ENCODE measurements at places on chromosomes 5 and 9.

DNA sequence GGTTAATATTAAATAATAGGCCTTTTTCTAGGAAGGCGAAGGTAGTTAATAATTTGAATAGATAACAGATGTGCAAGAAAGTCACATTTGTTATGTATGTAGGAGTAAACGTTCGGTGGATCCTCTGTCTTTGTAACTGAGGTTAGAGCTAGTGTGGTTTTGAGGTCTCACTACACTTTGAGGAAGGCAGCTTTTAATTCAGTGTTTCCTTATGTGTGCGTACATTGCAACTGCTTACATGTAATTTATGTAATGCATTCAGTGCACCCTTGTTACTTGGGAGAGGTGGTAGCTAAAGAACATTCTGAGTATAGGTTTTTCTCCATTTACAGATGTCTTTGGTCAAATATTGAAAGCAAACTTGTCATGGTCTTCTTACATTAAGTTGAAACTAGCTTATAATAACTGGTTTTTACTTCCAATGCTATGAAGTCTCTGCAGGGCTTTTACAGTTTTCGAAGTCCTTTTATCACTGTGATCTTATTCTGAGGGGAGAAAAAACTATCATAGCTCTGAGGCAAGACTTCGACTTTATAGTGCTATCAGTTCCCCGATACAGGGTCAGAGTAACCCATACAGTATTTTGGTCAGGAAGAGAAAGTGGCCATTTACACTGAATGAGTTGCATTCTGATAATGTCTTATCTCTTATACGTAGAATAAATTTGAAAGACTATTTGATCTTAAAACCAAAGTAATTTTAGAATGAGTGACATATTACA, 45.7 kb downstream of the TGFBR1 start:
- DNase-seq, result no peak

DNA sequence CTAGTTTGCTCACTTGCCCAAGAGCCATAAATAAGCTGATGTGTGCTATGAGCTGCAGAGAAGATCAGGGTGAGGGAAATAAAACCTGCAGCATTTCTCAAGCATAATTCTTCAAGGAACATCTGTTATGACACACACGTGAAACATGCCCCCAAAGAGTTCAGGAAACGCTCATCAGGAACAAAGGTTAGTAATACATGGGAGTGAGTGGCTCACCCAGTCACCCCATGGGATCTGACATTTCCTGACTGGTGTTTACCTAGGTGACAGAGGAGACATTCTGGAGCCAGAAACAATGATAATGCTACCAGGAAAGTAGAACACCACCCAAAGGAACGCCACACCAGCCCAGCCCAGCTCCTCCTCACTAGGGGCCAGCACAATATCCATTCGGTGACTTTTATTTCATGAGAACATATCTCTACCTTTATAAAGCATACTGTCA, 66.0 kb downstream of the FRMD3 start:
- DNase-seq, result no peak

- DNase-seq, result peak; percentile 26
These were observed 1.3 kb upstream of the IQGAP2 start for GRCh38 chr5:76401801-76402250.

- no peak for DNase-seq
These were observed 2.9 kb upstream of the ARSI start for GRCh38 chr5:150305557-150305956.

GRCh38 chr5:34410411-34411139, 245.6 kb upstream of the RAI14 start:
- no peak for DNase-seq

GRCh38 chr5:153551537-153552079, 61.1 kb downstream of the GRIA1 start:
- DNase-seq, result no peak

DNA sequence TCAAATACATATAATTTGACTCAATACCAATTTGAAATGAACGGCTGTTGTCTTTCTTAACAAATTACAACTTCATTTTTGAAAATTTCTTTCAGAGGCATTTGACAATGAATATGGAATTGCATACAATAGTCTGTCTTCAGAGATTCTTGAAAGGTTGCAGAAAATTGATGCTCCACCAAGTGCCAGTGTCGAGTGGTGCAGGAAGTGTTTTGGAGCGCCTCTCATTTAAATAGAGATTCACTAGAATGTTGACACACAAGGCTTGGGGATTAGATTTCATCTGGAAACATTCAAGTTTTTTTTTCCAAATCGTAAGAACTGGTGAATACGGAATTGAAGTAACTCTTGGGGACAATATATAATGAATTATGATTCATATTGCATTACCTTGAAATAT, 8.1 kb downstream of the RPS6 start:
- DNase-seq, result no peak

- no peak for DNase-seq
These were observed 32.7 kb upstream of the ENHO start for GRCh38 chr9:34555500-34555899.

DNA sequence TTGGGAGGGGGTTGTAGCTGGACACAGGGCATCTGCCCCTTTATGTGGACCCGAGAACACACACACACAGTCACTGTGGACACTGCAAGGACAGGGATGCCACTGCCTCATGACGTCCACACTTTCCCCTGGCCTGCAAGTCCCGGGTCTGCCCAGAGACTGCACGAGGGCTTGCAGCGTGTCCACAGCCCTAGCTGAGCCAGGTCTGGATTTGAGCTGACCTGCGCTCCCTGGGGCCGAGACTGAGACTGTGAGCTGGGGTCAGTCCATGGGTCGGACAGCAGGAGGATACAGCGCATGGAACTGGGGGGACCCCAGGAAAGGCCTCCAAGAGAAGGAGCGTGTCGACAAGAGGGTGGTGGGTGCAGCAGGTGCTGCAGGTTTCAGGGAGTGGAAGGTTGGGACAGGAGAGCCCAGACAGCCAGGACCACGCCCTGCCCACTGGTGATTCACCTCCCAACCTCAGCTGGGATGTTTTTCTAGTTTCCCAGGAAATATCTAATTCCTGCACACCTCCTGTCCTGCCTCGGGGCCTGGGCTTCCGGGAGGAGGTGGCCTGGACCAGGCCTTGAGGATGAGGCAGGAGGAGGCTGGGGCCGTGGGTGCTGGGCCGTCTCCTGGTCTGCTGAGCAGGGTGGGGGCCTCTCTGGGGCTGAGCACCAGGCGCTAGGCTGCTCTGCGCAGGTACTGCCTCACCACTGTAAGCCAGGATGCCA, 806 bp upstream of the RNF224 start:
- no peak for DNase-seq

DNA sequence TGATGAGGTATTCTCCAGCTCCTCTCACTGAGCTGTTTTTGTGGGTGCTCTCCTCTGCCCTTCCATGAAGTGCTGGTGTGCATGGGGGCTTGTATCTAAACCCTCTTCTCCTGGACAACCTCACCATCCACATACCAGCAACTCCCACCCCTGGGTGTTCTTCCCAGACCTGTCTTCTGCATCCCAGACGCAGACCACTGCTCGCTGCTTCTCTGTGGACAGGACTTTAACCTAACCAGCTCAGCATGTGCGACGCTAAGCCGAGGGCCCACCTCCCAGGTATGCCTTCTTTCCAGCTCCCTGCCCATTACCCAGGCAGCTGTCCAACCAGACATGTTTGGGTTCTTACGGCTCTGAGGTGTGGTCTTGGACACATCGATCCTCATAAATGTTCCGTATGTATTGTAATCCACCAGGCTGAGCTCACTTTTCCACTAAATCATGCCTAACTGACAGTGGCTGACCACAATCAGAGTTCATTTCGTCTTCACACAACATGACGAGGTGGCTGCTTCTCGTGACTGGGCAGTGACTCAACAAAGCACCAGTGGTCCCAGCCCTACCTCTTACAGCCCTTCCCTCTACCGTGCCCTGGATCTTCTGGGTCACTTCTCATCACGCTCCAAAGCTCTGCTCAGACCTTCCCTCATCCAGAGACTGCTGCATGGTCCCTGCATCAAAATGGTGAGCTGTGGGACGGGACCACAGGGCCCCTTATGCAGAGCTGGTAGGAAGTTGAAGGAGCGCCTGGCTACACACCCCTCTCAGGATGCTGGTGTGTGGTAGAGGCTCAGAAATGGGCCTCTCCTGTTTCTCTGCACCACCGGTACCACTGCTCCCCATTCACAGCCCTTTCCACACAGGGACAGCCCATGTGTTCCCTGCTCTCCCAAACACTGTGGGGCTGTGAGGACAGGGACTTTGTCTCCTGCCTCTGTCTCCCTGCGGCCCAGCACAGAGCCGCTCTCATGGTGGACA, 9.6 kb upstream of the PTGES2 start:
- no peak for DNase-seq

DNA sequence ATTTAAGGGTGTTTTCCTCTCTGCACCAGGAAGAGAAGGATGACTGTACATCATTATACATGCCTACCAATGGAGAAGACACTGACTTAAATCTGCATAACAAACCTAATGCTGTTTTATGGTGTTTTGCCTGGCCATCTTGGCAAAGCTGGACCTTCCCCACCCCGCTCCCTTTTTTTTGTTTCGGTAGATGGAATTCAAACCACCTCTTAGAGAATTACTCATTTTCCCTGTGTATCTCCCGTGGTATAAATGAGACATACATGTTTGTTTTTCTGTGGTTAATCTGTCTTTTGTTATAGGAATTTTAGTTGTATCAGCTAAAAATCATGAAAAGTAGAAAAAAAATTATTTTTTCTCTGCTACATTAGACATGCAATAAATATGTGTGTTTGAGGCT, 28.8 kb downstream of the IL12B start:
- no peak for DNase-seq

GRCh38 chr9:134318481-134318891, 7.8 kb upstream of the RXRA start:
- DNase-seq, result no peak

- peak; percentile 36 for DNase-seq
These were observed 3.6 kb upstream of the B4GALT1 start for GRCh38 chr9:33170464-33171415.

GRCh38 chr5:52875827-52876226, 88.1 kb downstream of the ITGA1 start:
- no peak for DNase-seq

DNA sequence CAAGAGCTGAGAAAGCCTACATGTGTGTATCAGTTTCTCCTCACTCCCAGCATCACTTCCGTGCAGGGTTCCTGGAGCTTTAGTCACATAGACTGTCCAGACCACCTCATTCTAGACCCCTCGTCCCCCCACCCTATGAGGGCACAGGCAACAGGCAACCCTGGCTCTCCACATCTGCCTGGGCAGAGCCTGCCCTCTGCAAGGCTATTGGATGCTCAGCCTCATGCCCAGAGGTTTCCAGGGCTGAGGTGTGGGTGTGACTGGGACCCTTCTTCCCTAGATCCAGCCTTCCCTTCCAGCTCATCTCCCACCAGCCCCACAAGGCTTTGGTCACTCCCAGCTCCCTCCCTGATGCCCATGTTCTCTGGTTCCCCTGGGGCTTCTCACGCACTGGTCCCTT, 161.4 kb downstream of the PAX5 start:
- DNase-seq, result no peak

GRCh38 chr5:67160985-67161384, 35.6 kb downstream of the CD180 start:
- DNase-seq, result peak; percentile 17

GRCh38 chr5:75042522-75042921, 9.8 kb downstream of the GCNT4 start:
- no peak for DNase-seq

DNA sequence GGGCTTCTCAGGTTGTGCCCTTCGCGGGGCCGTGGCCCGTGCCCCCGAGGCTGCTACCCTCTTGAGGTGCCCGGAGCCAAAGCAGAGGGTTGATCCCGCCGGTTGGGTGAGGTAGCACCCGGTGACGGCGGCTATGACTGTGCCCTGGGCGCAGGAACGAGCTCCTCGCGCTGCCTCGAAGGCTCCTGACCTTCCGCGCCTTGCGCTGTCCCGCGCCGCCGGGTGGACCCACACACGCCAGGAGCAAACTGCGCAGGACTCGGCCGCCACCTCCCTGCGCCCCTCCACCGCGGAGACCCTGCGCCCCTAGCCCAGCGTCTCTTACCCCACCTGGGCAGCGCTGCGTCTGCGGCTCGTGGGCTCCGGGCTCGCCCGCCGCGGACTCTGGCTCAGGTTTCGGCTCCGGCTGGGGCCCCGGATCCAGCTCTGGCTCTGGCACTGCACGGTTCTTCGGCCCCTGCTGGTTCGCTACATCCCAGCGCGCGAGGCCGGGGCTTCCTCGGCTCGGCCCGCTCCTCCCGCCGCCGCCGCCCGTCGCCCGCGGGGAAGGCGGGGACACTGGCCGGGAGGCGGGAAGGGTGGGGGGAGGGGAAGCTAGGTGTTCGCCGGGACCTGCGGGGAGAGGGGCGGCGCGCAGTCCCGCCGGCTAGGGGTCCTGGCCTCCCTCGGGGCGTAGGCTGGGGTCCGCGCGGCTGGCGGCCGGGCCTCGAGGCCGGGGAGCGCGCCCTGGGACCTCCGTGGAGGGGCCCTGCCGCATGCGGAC, 5.4 kb upstream of the PITX1 start:
- DNase-seq, result no peak

- DNase-seq, result no peak
These were observed 180.1 kb downstream of the CACNA1B start for GRCh38 chr9:138057726-138058125.

- DNase-seq, result no peak
These were observed 41.9 kb upstream of the SAP30L start for GRCh38 chr5:154403776-154404387.

DNA sequence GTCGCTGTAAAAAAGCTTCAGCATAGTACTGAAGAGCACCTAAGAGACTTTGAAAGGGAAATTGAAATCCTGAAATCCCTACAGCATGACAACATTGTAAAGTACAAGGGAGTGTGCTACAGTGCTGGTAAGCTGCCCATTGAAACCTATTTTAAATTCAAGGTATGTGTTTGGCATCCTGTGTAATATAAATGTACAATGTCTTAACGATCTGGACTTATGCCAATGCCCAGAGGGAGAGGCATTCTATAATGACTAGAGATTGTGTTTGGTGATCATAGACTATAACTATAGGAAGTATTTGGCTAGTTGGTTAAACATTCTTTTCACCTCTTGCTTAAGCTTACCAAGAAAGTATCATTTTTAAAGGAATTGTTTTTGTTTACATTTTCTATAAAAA, 95.7 kb downstream of the INSL6 start:
- no peak for DNase-seq

- no peak for DNase-seq
These were observed 71.9 kb downstream of the ITGA1 start for GRCh38 chr5:52859628-52860027.

DNA sequence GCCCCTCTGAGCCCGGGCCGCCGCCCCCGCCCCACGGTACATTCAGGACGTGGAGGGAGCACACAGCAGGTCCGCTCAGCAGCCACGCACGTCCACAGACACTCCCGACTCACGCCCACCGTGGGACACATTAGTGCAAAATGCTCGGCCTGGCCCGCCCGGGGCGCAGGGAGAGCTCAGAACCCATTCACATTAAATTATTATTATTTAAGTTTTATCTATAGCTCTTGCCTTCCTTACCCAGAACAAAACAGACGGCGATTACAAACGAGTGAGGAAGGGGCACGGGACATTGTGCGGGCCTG, 47.5 kb upstream of the UBAC1 start:
- no peak for DNase-seq

DNA sequence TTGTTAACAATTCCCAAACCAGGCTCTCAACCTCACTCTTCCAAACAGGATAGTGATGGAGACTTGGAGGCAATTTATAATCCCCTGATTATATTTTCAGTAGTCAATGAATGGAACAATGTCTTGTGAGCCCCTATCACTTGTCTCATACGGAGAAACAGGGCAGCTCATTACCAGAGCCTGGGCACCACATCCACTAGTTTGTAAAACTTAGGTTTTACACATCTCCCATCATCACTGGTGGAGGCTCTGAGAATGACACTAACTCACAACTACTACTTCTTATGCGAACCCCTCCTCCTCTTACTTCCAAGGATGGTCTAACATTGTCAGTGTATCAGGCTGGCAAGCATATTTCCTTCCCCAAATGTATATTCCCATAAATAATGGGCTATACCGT, 253.7 kb downstream of the EPB41L4A start:
- no peak for DNase-seq
